ENCODE measurements at places on chromosomes 12 and 14.

GRCh38 chr14:52266782-52267181, 716 bp upstream of the PTGDR start:
- no peak for DNase-seq

DNA sequence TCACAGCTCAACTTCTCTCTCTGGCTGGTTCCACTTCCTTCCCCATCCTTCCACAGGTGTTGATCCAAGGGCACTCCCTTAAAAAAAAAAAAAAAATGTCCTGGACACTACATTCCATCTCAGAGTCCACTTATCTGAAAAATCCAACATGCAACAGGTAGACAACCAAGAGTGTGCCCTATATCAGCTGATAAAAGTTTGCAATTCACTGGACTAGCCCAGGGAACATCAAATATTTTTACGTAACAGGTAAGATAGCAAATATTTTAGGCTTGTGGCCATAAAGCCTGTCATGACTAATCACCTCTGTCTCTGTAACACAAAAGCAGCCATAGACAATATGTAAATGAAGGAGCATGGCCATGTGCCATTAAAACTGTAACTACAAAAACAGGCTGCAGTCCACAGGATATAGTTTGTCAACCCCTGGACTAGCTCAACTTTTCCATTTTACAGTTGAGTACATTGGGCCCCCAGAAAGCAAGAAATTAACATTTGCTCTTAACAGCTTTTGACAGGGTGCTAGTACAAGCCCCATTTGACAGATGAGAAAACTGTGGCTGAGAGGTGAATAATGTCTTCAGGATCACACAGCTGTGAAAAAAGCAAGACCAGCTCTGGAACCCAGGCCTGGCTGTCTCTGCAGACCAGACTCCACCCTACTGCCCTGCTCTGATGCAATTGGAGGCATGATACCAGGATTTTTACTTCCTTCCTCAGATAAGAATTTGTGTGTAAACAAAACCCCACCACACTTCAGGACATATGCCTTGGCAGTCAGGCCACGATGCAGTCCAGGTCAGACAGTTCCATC, 68.9 kb downstream of the CMKLR1 start:
- no peak for DNase-seq

- DNase-seq, result no peak
Observed at GRCh38 chr14:29643433-29644211, 284.0 kb downstream of the PRKD1 start.

GRCh38 chr12:108832208-108832607, 25.2 kb downstream of the SSH1 start:
- DNase-seq, result no peak

DNA sequence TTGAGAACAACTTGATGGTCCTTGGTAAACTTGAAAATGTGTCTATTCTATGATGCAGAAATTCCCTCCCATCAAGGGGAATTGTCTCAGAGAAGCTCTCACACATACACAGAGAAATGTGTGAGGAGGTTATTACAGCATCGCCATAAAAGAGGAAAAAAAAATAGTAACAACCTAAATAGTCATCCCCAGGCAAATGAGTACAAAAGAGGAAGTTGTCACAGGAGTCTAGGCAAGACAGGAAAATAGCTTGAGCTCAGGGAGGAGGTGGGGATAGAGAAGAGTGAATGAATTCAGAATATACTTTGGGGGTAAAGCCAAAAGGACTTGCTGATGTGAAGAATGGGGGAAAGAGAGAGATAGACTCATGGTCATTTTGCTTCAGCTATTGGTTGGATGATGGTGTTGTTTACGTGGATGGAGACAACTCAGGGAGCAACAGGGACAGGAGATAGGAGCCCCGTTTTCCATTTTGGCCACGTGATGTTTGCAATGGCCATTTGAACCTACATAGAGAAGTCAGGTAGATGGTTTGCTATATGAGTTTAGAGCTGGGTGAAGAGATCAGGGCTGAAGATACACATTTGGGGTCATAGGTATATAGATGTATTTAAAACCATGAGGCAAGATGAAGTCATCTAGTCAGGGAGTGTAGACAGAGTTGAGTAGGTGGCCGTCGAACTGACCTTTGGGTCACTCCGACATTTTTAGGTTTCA, 20.3 kb downstream of the LRRC74A start:
- no peak for DNase-seq

DNA sequence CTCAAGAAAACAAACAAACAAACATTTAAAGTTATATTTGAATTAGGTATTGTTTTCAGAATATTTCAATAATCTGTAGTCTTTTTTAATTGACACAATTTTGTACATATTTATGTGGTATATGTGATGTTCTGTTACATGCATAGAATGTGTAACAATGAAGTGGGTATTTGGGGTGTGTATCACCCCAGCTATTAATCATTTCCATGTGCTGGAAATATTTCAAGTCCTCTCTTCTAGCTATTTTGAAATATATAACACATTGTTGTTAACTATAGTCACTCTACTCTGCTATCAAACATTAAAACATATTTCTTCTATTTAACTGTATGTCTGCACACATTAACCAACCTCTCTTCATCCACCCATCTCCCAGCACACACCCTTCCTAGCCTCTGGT, 32.0 kb upstream of the SIX1 start:
- no peak for DNase-seq

DNA sequence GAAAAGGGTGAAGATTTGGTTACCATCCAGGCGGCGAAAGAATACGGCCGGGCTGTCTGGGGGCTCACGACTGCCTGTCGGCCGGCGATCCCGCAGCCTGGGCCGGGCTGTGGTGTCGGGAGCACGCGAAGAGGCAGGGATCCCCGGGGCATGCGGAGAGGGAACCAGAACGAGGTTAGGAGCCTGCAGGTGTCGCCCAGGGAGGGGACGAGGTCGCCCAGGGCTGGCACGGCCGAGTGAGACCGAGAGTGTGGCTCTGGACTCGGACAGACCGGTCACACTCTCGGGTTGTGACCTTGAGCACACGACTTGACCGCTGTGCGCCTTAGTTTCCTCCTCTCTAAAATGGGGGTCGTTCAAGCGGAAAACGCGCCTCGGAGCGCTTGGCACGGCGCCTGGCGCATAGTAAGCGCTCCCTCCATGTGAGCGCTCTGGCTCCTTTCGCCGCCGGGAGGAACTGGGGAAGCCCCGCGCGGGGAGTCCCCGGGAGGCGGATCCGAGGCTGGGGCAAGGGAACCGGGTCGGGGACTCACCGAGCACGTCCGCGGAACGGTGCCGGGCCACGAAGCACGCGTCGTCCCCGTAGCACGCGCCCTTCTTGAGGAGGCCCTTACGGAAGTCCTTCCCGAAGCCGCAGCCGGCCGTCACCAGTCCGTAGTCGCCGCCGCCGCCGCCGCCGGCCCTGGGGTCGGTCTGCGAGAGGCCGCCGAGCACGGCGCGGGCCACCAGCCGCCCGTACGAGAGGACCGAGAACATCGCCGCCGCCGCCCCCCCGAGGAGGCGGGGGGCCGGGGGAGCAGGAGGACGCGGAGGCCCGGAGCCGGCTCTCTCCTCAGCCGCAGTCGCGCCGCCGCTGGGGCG, 612 bp downstream of the PPTC7 start:
- peak; percentile 82 for DNase-seq

DNA sequence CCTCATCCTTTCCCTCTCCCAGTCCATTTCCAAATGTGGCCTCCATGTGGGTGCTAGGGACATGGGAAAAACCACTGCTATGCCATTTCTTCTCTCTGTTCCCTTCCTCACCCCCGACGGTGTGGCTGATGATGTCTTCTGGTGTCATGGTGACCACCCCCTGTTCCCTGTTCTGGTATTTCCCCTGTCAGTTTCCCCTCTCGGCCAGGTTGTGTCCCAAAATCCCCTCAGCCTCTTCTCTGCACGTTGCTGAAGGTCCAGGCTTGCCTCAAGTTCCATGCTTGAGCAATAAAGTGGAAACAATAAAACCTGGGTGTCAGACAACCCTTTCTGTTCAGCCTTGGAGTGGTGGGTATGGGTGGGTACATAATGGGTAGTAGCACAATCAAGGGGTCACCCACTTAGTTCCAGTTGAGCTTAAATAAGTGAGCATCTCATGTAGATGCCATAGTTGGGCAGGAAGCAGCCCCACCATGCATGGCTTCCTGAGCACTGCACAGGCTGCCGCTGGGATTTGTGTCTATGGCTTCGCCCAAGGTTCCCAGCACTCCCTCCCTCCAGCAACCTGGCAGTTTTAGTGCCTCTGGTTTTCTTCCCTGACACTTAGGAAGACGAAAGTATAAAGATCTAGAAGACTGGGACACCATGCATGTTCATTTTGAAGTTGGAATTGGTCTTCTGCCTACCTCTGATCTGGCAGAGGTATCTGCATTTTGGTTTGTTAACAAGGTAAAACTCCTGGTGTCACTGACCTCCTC, 8.7 kb upstream of the ITFG2 start:
- no peak for DNase-seq

DNA sequence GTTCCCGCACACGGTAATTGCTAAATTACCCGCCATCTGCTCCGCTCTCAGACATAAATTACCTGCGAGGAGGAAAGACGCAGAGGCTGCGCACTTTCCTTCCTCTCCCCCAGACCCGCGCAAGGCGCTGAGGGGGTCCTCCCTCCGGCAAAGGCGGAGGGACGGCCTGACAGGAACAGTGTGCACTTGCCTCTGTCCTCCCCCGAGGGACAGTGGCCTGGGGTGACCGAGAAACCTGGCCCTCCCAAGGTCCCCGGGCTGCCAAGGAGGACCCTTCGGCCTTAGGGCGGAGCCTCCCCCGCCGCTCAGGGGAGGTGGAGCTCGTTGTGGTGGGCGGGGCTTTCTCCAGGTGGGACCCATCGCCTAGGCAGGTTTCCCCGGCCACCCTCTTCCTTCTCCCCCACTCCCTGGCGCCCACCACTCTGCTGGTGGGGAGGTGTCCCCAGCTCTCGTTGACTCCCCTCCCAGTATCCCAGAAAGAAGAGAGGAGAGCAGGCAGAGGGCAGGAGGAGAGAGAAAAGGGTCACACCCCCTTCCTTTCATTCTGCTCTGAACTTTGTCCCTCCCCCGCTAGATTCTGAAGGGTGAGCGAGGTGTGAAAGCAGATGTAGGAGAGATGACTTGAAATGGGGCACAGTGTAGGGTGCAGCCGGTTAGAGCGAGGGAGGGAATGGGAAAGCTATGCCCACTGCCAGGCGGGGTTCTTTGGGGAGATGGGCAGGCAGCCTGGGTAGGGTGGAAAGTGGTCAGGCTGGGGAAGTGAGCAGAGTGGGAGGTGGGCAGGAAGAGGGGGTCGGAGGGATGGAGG, 11.4 kb upstream of the CALCOCO1 start:
- peak; percentile 49 for DNase-seq

GRCh38 chr12:64389154-64389553, 1.4 kb downstream of the C12orf56 start:
- DNase-seq, result no peak

DNA sequence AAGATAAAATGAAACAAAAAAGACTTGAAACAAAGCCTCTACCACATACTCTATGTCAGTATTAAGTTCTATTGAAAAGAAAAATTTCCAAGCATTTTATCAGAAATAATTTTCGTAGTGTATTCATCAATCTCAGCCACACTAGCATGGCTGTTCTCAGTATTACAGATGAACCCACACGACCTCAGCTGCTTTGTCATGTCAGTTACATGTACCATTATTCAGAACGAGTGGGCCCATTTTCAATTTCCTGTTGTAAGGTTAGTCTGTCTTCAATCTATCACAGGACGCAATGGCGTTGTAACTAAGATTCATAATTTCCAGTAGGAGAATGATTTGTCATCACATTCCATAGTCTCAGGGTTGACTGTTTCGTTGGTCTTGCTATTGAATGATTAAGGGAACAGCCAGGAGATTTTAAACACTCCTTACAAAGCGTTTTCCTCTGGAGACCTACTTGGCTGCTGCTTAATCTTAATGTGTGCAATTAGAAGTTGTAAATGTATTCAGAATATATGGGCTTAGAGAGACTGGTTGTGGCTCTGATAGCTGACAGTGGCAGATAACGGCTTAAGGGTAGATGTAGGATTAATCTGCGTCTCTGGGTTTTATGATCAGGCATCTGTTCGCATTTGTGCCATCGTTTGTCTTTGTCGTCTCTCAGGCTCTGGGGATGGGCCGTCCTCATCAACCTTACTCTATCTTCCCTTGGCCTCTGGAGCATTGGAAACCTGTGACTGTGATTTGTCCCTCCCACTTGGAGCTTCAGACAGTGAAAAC, 65.4 kb downstream of the GLT1D1 start:
- no peak for DNase-seq

DNA sequence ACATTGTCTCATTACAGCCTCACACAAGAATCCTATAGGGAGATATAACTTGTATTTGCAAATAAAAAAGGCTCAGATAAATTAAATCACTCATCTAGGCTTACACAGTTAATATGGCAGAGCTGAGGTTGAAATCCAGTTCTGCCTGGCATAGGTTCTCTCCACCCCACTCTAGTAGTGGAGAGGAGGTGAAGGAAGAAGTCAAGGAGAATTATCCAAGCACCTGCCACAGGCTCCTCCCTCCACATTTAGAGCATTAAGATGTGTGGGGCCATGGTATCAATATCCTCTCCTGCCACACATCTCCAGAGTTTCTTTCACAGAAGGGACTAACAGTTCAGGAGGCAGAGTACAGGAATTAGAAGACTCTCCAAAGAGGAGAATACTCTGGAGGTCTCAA, 22.5 kb upstream of the STAC3 start:
- no peak for DNase-seq

DNA sequence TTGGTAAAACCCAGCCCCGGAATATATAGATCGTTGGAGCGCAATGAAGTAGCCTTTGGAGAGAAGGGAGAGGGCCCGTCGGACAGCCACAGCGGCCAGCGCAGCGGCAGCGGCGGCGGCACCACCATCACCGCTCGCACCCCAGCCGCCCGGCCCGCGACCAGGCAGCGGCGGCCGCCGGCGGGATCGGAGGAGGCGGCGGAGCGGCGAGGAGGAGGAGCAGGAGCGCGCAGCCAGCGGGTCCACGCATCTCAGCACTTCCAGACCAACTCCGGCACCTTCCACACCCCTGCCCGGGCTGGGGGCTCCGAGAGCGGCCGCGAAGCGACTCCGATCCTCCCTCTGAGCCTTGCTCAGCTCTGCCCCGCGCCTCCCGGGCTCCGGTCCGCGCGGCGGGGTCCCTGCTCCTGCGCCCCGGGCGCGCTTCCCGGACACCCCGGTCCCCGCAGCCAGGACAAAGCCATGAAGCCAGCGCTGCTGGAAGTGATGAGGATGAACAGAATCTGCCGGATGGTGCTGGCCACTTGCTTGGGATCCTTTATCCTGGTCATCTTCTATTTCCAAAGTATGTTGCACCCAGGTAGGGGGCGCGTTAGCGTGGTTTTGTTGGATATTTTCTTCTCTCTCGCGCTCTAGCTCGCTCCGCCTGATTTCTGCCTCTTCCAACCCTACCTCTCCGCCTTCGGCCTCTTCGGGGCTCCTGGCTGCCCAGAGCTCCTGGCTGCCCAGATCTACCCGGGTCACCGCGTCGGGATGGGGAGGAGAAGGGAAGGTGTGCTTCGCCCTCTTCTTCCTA, 400 bp downstream of the CHST11 start:
- DNase-seq, result peak; percentile 60

DNA sequence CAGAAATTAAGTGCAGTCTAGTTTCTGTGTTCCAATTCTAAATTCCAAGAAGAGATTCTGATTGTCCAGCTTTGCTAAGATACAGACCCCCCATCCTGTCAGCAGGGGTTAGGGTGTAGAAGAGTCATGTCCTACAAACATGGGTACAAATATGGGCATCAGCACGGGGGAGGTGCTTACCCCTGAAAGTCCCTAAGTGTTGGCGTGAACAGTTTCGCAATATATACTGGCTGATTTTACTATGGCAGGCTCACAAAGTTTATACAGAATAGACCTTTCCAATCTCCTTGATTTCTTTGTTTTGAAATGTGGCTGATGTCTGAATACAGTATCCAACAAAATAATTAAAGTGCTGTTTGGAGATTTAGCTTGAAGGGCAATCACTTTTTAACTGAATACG, 71.6 kb upstream of the PPM1H start:
- DNase-seq, result no peak

GRCh38 chr12:52239767-52240166, 6.7 kb downstream of the KRT7 start:
- DNase-seq, result no peak

Measured in stimulated activated CD4-positive, alpha-beta T cell treated with anti-CD3 and anti-CD28 coated beads, Interleukin-4, amount 100 ng/mL, for 24 hours (primary cell).